ENCODE measurements at places on chromosomes 6 and 20.

DNA sequence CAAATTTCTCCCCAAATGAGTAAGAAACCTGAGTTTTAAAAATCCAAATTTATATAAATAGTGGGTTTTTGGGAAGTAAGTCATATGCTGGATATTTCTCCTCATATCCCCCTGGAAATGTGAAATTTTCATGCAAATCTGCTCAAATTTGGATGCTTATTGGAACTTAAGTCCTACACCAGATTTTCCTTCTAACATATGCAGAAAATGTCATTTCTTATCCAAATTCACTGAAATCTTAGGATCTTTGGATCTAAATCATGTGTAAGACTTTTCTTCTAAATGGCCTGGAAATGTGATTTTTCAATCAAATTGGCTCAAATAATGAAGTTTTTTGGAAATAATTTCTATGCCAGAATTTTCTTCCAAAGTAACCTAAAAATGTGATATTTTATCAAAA is 33.0 kb downstream of the ZNF133 start:
- no peak for DNase-seq

GRCh38 chr6:117311310-117311709 is 46.0 kb downstream of the VGLL2 start:
- no peak for DNase-seq

DNA sequence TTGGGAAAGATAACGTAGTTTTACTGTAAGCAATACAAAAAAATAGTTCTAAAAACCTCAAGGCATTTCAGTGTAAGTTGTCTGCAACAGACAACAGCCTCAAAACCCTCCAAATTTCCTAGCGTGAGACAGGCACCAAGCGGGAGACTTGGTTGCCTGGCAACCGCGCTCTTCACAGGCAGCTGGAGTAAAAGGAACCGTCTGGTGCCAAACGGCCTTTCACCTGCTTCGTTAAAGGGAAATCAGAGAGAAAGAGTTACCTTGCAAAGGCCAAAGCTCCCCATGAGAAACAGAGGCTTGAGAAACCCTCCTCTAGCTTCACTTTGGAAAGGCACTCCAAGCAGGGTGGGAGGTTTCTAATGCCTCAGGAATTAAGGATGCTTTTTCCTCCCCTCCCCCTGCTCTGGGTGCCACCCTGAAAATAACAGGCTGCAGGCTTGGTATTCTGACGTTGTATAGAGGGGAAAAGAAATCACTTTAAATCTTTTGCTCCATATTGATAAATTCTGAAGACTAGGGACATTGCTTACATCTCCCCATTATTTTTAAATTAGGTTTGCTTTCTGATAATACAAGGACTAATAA is 129.7 kb upstream of the UFL1 start:
- DNase-seq: no peak

DNA sequence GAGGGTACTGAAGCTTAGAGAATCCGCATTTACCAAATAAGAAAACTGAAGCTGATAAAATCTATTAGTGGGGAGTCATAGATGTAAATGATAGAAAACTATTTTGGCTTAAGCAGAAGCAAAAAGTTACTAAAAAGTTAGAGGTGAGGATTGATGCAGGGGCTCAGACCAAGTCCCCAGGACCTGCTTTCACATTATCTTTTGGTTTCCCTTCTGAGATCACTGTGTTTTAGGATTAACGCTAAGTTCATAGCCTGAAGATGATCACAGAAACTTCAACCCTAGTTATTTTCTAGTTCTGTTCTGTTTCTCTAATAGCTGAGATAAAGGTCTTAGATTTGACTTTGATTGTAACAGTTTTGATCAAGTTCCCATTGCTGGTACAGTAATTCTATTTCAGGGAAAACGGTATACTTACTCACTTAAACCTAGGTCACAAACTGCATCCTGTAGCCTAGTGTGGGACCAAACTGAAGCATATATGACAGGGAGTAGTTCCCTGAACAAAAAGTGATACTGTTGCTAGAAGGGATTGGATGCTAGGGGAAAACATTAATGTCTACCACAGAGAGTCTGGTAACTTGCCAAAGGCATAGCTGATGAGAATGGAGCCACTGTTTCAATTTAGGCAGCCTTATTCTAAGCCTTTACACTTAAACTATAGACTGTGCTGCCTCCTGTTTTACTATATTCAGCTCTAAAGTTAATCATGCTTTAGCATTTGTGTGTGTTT is 13.1 kb downstream of the CYB5R4 start:
- DNase-seq: no peak

GRCh38 chr20:44532981-44533331 is 11.1 kb upstream of the SERINC3 start:
- no peak for DNase-seq

DNA sequence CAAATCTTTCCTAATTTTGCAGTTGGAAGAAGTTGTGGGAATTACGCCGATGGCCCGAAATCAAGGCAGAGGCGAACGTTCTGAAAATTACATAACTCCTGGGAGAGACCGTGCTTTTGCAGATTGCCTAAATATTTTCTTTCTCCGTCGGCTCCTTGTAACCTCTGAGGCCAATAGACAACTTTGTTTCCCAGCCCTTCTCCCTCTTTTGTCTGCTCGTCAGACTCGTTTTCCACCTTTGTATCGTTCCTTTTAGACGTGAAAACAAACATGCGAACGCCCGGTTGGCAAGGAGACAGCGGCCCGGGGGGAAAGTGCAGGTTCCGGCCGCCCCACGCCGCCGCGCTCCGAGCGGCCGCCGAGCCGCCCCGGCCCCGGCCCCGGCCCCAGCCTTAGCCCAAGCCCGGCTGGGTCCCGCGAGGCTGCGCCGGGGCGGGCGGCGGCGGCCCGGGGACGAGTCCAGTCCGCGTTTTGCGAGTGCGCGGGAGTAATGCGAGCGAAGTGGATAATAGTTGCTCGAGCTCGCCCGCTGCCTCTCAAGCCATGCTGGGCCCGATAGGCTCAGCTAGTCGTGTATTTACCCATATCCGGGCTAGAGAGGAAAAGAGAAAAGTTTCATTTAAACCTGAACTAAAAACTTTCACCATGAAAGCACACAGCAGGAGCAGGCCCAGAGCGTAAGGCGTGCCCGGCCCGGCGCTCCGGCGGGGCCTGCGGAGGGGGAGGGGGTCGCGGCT is at the start of gene ARID1B:
TSS of gene ARID1B (plus strand) at position 539 of the 737 bp plus-strand sequence. CDS start 303 bp downstream, outside the sequence.
- peak; percentile 49 for DNase-seq

GRCh38 chr20:20959031-20959755 is 147.0 kb downstream of the LINC00237 start:
- no peak for DNase-seq

DNA sequence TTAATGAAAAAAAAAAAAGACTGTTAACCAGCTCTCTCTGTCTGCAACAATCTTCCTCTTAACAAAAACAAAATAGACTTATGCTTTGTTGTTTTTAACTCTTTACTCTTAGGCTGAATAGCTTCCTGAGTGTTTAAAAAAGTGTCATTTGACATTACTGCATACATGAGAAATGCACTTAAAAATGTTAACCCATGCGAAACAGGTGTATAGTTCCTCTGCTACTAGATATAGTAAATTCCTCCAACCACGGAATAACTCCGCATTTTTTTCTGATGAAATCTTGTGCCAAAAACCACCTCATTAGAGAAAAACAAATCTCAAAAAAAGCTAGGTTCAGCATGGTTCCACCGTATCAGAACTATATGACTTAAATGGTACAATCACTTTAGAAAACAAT is 426.0 kb downstream of the ADGRB3 start:
- no peak for DNase-seq

DNA sequence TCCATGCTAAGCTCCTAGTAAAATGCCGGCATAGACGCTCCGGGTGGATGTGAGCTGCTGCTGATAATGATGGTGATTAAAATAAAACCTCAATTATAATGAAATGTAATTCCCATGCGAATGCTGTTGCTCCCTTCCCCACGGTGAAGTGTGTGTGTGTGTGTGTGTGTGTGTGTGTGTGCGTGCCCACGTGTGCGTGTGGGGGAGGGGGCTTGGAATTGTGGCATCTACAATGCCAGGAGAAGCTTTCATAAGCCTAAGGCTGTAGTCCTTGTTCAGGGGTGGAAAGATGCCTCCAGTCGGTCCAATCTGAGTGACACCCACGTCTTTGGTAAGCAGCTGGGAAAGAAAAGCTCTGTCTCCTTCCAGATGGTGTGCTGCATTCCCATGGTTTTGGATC is 137.9 kb downstream of the CDH26 start:
- no peak for DNase-seq

GRCh38 chr6:27591699-27592480 is 119.0 kb upstream of the ZNF184 start:
- DNase-seq: no peak

GRCh38 chr20:20668639-20669038 is 43.8 kb downstream of the RALGAPA2 start:
- DNase-seq: no peak

DNA sequence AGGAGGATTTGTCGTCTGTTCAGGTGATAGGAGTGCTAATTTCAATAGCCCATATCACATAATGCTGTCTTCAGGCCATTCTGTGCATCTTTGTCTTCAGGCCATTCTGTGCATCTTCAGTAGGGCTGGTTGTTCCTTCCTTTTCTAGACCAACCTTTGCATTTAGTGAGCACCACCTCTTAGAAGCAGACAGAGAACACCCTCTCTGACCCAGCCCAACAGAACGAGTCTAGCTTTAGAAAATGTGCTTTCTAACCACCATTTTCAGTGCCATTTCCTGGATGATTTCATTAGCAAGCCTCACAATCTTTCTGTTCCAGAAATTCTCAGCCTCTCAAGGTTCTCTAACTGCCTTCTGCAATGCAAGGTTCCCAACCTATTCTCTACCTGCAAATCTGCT is 215.3 kb upstream of the KCNQ5 start:
- no peak for DNase-seq

GRCh38 chr6:169626169-169626568 is 75.7 kb downstream of the WDR27 start:
- no peak for DNase-seq

GRCh38 chr6:4584801-4585200 is 191.4 kb upstream of the CDYL start:
- DNase-seq: no peak

GRCh38 chr6:5398530-5398929 is 137.2 kb downstream of the FARS2 start:
- DNase-seq: no peak

DNA sequence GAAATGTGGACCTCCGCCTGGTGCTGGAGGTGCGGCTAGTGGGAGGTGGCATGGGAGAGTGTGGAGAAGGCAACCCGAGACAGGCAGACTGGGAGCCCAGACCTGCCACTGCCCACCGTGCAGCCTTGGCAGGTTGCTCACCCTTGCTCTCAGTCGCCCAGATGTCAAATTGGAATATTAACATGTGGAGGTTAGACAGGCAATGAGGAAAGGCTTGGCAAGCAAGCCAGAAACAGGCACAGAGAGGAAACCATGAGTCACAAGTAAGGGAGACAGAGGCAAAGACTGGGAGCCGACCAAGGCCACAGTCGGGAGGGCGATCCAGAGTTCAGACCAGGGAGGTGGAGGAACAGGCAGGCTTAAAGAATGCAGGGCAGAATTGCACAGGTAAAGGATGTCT is 178.2 kb downstream of the FOXC1 start:
- DNase-seq: no peak

DNA sequence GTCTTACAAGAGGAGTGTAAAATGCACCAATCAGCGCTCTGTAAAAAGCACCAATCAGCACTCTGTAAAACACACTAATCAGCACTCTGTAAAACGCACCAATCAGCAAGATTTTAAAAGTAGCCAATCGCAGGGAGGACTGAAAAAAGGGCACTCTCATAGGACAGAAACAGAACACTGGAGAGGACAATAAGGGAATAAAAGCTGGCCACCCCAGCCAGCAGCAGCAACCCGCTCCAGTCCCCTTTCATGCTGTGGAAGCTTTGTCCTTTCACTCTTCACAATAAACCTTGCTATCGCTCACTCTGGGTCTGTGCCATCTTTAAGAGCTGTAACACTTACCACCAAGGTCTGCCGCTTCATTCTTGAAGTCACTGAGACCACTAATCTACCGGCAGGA is 1.7 kb upstream of the AIG1 start:
- DNase-seq: no peak

DNA sequence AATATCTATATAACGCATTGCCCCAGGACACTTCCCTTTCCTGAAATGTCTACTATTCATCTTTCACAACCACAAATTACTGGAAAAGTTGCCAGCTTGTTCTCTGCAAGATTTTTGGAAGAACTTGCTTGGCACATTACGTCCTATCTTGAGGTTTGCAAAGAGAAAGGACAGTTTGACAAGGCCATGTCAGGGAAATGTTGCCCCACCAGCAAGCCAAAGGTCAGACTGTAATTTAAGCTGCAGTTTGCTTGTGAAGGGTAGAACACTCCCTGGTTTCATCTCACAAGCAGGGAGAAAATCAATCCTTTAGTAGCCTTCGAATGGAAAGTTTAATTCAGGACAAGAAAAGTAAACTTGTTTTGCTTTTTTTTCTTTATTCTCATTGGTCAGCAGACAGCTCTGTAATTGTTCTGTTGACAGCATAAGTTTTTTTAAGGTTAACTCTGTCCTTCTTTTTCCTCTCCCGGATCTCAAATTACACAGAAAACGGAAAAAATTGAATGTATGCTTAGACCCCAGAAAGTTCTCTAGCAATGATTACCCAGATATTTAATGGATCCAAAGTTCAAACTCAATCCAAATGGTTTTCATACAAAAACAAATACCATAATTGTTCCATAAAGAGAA is 541.8 kb upstream of the NRSN1 start:
- no peak for DNase-seq

Measured in activated naive CD8-positive, alpha-beta T cell treated with anti-CD3 and anti-CD28 coated beads, Interleukin-2, amount 50 U/mL, for 16 hours (primary cell).